Left lung (tissue), 14 donors: ENCODE measurements at places on chromosomes 6 and 20. TPM values are rescaled to one million over a fixed set of nuclear protein-coding genes. Genes with fewer than 3 reads are reported as not detected.

Gene PGC
- 175 TPM for total RNA-seq

Gene FLRT3
- 124 TPM for total RNA-seq

Gene GNMT
- total RNA-seq, result 1.0 TPM

Gene MAS1
- total RNA-seq, result not detected

Gene PTCRA
- 2.0 TPM for total RNA-seq
